ENCODE measurements at places on chromosomes 13 and 19. TPM values are rescaled to one million over a fixed set of nuclear protein-coding genes. Genes with fewer than 3 reads are reported as not detected.

- no peak for DNase-seq
Observed at GRCh38 chr13:46396341-46396740, 9.3 kb upstream of the RUBCNL start.

- DNase-seq = no peak
Observed at GRCh38 chr19:48635966-48636858, 967 bp downstream of the DBP start.

DNA sequence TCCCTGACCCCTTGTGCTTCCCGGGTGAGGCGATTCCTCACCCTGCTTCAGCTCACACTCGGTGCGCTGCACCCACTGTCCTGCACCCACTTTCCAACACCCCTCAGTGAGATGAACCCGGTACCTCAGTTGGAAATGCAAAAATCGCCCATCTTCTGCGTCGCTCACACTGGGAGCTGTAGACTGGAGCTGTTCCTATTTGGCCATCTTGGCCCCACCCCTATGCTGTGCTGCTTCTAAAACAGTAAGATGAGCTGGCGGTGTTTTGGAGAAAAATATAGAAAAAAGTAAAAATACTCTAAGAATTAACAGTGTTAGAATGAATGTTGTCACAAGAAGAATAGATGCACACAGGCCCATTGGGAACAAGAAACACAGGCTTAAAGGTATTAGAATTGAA, 92.5 kb downstream of the ITGBL1 start:
- no peak for DNase-seq

DNA sequence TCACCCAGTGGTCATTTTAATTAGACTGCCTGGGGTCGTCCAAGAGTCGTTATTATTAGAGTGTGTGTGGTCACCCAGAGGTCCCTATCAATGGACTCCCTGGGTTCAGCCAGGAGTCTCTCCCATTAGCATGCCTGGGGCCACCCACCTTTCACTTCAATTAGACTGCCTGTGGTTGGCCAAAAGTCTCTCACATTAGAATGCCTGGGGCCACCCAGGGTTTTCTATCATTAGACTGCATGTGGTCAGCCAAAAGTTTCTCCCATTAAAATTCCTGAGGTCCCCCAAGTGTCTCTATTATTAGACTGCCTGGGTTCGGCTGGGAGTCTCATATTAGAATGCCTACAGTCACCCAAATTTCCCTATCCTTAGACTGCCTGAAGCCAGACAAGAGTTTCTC, 1472.6 kb downstream of the UQCRFS1 start:
- DNase-seq = no peak

GRCh38 chr19:41940731-41941409, 12.6 kb upstream of the ERFL start:
- DNase-seq = no peak

- no peak for DNase-seq
Observed at GRCh38 chr19:55285229-55285890, 1.6 kb downstream of the BRSK1 start.

DNA sequence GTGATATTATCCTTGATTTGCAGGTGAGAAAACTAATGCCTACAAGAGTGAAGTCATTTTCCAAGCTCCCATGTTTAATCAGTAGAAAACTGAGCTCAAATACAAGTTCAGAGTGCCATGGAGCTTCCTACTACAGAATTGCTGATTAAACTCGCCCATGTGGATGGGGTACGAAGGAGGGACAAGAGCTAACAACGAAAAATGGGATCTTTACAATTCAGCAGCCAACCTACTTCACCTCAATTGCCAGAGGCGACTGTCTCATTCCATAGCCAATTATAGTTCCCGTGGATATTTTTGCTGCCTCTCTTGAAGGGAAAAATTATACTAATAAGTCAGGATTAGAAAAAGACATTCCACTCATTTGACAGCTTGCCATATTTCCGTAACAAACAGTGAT, 1155.1 kb downstream of the OLFM4 start:
- DNase-seq = no peak

- no peak for DNase-seq
Observed at GRCh38 chr13:48531416-48532255, 1.2 kb downstream of the RCBTB2 start.

- no peak for DNase-seq
Observed at GRCh38 chr13:109332506-109333499, 453.6 kb downstream of the IRS2 start.

- no peak for DNase-seq
Observed at GRCh38 chr13:41673640-41674039, 216.3 kb downstream of the RGCC start.

DNA sequence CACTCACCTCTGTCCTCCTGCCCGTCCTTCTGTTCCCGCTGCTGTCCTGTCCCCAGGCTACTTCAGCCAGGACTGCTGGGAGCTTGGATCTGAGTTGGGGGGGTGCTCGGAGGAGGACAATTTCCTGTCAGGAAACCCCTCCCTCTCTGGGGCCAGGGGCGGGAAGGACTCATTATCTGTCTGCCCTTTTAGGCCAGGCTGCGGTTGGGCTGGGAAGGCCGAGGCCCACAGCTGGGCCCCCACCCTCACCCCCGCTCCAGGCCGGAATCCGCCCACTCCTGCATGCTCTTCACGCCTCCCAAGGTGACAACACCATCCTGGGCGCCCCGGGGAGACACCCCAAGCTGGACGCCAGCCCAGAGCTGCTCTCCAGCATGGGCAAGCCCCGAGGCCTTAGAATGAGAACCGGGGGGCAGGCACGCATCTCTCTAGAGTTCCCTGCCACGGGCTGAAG, at the start of gene EXOC3L2:
Gene EXOC3L2, minus strand, starts transcription at position 74 of the 454 bp plus-strand sequence. CDS start 6,362 bp downstream, outside the sequence.
- DNase-seq = no peak

- DNase-seq = peak; percentile 19
Observed at GRCh38 chr13:23504180-23504579, 66.0 kb upstream of the TNFRSF19 start.

GRCh38 chr19:34461375-34462100, 20.0 kb upstream of the WTIP start:
- DNase-seq = peak; percentile 65

DNA sequence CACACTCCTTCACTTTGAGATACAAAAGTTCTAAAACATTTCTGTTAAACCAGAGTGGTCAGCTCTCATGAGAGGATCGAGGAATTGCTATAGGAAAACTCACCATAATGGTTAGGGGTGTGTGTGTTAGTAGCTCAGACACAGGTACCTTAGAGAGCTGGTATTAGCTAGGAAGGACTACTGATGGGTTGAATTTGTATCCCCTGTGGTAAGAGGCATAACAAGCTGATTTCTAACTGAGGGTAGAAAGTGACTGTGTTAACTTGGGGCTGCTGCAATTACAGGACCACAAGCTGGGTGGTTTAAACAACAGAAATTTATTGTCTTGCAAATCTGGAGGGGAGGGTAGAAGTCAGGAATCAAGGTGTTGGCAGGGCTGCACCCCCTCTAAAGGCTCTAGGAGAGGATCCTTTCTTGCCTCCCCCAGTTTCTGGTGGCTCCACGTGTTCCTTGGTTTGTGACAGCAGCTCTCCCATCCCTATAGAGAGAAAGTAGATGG, 17.4 kb downstream of the LEUTX start:
- no peak for DNase-seq

- DNase-seq = no peak
Observed at GRCh38 chr13:95136638-95137037, 164.6 kb downstream of the ABCC4 start.

DNA sequence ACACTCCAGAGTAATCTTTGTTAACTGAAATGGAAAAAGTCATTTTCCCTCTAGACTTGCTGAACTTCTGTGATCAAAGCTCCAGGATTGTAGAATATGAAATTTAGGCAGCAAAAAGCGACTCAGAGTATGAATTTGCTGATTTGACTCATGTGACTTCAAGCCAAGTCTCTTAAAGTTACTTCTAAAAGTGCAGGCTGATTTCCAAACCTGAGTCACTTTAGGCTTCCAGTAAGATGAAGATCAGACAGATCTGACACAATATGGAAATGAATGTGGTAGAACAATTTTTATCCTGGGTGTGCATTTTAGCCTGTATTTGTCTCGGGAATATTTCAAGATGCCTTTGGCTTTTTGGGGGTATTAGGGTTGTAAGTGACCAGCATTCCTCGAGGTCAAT, 151.0 kb upstream of the TMTC4 start:
- peak; percentile 24 for DNase-seq

DNA sequence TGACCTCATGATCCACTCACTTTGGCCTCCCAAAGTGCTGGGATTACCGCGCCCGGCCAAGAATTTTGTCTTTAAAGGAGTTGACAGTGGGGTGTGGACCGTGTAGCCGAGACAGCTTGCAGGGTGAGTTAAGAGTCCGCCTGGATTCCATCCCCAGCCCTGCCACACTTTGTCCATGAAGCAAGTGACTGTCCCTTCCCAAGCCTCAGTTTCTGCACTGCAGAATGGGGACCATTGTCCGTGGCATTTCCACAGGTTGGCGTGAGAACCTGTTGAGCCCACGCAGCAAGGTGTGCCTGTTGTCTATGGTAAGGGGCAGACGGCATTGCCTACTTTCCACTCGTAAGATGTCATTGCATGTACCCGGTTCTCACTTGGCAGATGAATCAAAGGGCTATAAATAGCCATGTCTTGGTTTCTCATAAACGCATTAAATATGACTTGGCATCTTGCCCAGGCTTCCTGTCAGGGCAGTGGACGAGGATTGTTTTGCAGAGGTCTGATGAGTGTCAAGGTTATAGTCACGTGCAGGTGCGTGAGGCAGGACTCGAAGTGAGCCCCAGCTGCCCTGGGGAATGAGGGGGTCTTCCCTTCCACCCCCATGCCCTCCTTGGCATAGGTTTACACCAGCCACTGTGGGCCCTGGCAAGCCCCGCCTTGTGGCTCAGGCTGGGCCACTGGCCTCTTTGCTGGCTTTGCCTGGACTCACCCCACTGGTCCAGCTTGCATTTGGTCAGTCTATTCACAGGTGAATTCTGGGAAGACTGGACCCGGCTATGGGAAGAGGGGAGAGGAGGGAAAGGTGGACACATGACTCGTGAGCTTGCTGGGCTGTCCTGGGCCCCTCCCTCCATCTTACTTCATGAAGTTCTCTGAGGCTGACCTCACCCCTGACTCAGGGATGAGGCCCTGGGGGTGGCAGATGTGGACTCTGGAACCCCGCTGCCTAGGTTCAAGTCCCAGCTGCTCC, 14.6 kb downstream of the FAM187B start:
- DNase-seq = peak; percentile 64

DNA sequence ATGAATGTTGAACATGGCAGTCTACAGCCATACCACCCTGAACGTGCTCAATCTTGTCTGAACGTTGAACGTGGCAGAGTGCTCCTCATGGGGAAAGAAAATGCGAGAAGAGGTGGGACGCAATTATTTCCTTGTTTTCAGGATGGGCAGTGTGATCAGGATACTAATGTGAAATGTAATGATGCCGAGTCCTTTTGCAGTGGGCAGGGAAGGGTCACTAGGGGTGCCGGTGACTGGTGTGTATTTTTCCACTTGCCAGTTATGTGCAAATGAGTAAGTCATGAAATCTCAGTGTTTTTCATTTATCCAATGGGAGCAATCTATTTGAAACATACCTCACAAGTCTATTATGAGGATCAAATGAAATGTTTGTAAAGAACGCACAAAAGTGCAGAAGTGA, 84.8 kb downstream of the LNX2 start:
- DNase-seq = no peak

DNA sequence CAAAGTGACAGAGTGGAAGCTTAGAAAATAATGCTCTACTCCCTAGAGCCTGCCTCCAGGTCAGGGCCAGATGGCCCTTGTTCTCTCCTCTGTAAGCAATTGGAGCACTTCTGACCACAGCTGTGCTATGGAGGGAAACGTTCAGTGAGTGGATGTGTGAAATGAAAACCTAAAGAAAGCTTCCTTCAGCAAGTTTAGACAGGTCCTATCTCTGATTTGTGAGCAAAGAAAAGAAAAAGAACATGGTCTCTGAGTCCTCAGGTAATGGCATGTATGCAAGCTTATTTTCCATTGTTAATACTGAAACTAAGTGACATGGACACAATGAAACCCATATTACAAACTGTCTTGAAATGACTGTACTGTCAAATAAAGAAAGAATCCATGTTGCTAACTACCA, 1486.8 kb downstream of the EFNB2 start:
- no peak for DNase-seq

DNA sequence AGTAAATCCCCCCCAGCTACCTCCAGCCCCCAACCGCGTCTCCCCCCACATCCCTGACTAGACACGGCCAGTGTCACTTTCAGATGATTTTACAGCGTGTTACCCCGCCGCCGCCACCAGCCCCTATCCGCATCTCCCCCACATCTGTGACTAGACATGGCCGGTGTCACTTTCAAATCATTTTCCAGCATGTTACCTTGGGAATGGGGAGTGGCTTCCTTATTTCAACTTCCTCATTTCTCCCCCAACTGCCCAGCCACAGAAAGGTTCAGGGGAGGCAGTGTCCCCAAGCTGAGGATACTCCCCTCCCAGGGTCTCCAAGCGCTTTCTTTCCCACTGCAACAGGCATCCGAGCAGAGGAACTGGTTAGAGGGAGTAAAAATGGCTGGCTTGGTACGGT, 18.4 kb downstream of the ADGRL1 start:
- no peak for DNase-seq

DNA sequence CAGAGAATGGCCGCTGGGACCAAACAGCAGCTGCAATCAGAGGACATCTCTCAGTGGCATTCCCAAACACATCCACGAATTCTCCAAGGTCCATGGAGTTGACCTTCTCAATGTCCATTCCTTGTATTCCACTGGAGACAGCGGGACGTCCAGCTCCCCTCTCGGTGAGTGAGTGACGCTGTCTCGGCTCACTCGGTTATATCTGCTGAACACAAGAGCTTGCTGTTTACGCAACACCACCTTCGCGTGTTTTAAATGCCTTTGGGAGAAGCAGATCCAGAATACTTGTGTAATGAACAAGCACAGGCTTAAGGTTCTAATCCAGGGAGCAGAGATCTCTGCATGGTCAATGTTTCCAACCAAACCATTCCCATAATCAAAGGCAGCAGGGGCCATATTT, at the start of gene URAD:
Gene URAD, minus strand, starts transcription at position 174 of the 400 bp plus-strand sequence. Its CDS starts 56 bp downstream, at position 118.
- no peak for DNase-seq

- DNase-seq = no peak
Observed at GRCh38 chr13:20991741-20992520, 69.5 kb downstream of the LATS2 start.

DNA sequence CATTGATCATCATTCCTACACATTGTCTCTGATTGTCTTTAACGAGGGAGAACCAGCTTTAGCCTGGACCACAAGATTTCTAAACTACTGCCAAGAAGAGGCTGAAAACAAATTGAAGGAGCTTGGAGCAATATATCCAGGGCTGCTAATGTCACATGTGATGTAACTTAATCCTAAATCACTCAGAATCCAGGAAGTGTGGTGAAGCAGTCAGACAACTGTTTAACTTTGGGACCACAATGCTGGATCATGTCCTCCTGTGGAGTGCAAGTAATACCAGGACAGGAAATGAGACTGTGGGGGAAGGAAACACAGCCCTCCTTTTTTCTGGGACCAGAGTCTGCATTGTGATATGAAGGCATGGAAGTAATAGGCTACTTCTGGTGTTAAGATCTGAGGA, 430.2 kb downstream of the KCTD12 start:
- peak; percentile 78 for DNase-seq

ZNF723 gene
- total RNA-seq = not detected

UGGT2 gene
- 40.1 TPM for total RNA-seq

CEACAM5 gene
- total RNA-seq = not detected

SLC17A7 gene
- total RNA-seq = not detected

CRTC1 gene
- total RNA-seq = 0.28 TPM

STOML3 gene
- not detected for total RNA-seq

CYP2A7 gene
- total RNA-seq = not detected

PRR19 gene
- 0.36 TPM for total RNA-seq

LYPD3 gene
- not detected for total RNA-seq

FAM187B gene
- not detected for total RNA-seq

RNF225 gene
- not detected for total RNA-seq

PSG11 gene
- total RNA-seq = 0.28 TPM

IFNL1 gene
- not detected for total RNA-seq

ZNF28 gene
- total RNA-seq = 24.7 TPM

ZNF85 gene
- total RNA-seq = 5.9 TPM
